GM23248 (cell line): ENCODE measurements at places on chromosomes 12 and 14.

DNA sequence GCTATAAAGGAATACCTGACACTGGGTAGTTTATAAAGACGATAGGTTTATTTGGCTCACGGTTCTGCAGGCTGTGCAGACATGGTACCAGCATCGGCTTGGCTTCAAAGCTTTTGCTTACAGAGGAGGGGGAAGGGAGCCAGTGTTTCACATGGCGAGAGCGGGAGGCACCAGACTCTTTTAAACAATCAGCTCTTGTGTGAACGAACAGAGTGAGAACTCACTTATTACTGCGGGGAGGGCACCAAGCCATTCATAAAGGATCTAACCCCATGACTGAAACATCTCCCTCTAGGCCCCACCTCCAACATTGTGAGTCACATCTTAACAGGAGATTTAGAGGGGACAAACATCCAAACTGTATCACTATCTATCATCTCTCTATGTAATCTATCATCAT lies 227.4 kb downstream of the TMEM132D start:
- DNase-seq, result no peak

DNA sequence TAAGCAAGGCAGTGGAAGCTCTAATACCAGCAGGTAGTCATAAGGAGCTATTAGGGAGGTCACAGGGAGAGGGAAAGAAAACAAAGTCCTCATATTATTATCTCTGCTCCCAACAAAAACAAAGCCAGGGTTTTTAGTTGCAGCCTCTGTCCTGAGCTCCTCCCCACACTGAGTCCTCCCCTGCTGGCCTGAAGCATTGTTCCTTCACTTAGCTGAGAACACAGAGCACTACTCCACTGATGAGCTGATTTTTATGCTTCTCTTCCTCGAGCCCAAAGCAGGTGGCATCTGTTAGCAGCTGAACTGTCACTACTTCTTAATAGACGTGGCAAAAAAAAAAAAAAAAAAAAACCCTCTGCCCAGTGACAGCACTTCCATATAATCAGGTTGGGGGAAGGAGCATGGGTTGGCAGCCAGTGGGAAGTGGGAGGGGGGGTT lies 10.5 kb upstream of the STAC3 start:
- no peak for DNase-seq

GRCh38 chr12:124475295-124476010 lies 92.0 kb downstream of the NCOR2 start:
- no peak for DNase-seq

- no peak for DNase-seq
Observed at GRCh38 chr12:117334855-117335587, 26.4 kb downstream of the NOS1 start.

- DNase-seq, result no peak
Observed at GRCh38 chr14:95365401-95365800, 45.7 kb upstream of the CLMN start.

DNA sequence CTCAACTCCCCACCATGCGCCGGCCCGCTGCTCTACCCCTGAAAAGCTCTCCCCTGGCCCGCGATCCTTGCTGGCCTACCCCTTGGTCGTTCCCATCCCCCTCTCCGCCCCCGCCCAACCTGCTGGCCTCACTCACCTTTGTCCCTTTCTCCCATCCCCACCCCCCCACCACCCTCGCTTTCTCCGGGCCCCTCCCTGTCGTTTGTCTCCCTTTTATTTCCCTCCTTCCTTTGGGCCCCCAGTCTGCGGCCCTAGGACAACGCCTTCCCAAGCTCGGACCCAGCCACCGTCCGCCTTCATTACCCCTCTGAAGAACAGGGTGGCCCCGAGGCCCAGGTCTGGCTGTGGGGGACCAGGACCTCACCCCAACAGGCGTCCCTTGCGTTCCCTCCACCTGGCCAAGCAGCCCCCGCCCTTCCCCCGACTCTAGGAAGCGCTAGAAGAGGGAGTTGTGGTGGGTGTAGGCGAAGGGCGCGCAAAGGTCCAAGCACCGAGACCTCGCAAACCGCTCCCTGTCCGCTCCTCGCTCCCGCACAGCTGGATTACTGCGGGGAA lies 6.9 kb upstream of the SLC7A7 start:
- DNase-seq, result no peak
